Muscle of back (tissue), 13 donors: ENCODE measurements at places on chromosomes 5 and 9. TPM values are rescaled to one million over a fixed set of nuclear protein-coding genes. Genes with fewer than 3 reads are reported as not detected.

Gene ADGRV1
- 1.4 TPM for polyA plus RNA-seq

Gene ETF1
- polyA plus RNA-seq: 47.3 TPM

Gene PCDHGA1
- 0.64 TPM for polyA plus RNA-seq

Gene BAAT
- 0.72 TPM for polyA plus RNA-seq

- DNase-seq: peak; percentile 87
These were observed 54.5 kb downstream of the ZNF366 start for GRCh38 chr5:72452515-72453245.

GRCh38 chr5:113965225-113965624 lies 396.6 kb upstream of the KCNN2 start:
- no peak for DNase-seq

GRCh38 chr5:1431896-1432295 lies 13.3 kb downstream of the SLC6A3 start:
- DNase-seq: no peak

DNA sequence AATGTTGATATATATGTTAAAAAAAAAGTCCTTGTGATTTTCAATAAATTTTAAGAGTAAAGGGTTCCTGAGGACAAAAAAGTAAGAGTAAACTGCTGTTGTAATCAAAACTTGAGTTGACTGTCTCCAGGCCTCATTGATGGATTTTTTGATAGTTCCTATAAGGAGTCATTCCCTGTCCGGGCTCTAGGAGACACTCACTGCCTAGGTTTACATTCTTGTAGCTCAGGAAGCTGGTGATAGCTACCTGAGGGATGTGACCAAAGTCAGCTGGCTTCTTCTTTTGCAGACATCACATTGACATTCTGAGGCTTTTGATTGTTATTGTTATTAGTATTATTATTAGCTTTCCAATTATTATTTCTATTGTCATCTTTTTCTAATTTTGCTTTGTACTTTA lies 116.5 kb upstream of the FBXL7 start:
- DNase-seq: peak; percentile 40

DNA sequence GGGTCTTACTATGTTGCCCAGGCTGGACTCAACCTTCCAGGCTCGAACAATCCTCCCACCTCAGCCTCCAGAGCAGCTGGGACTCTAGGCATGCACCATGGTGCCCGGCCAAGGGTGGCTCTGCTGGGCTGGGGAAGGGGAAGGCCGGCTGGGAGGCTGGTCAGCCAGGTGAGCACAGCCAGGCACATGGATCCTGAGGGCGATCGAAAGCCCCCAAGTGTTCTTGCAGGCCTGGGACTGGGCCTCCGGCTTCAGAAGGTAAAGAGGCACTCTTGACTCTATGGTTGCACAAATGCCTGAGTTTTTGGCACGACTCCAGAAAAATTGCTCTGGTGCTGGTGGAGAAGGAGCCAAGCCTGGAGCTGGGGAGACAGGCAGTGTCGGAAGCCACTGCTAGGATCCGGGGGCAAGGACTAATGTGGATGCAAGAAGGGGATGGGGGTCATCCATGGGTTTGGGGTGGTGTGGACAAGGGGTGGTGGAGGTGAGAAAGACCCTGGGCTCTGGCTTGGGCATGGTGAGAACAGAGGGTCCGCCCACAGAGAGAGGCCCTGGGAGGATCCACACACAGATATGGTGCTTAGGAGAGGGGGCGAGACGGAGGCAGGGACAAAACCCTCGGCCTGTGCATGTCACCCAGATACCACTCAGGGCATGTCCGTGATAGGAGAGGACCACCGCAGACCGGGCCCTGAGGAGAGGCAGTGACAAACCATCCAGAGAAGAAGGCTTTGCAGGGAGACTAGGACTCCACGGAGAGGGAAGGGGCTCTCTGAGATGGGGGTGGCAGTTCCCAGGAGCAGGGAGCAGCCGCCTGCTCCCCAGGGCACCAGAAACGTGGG lies 51.1 kb upstream of the COL5A1 start:
- DNase-seq: no peak

DNA sequence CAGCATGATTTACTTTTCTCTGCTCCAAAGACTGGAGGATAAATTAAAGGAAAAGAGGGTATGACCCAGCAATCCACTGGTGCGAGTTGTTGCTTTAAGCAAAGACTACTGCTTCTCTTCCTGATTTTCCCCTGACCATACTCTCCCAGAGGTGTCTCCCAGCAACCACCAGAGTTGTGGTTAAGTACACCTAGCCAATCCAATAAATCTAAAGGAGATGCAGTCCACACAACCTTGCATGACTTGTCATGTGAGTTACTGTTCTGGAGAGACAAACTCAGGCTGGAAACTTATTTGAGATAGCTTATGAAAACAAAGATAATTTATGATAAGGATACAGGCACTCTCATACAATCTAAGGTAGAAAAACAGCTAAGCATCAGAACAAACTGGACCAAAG lies 11.9 kb downstream of the TMC1 start:
- DNase-seq: no peak

DNA sequence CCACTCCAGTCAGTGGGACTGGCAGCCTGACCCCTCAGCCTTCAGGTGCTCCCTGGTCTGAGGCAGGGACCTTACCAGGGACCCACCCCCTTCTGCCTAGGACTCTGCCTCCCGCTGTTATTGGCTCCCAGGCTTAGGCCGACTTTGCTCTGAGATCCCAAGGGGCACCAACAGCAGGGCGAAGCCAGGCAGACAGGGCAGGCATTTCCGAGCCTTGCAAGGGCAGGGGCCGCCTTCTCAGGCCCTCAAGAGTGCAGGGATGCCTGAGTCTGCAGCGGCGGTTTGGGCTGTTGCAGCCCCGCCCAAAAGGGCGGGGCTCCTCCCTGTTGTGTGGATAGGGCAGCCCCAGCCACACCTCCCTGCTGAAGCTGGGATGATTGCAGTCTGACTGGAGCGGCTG lies 644.6 kb downstream of the PRR16 start:
- no peak for DNase-seq

- DNase-seq: peak; percentile 94
These were observed at the start of gene TUSC1 for GRCh38 chr9:25678147-25678666. Gene TUSC1, minus strand, starts transcription at chr9:25678444. Its CDS starts 132 bp downstream, at chr9:25678312.

DNA sequence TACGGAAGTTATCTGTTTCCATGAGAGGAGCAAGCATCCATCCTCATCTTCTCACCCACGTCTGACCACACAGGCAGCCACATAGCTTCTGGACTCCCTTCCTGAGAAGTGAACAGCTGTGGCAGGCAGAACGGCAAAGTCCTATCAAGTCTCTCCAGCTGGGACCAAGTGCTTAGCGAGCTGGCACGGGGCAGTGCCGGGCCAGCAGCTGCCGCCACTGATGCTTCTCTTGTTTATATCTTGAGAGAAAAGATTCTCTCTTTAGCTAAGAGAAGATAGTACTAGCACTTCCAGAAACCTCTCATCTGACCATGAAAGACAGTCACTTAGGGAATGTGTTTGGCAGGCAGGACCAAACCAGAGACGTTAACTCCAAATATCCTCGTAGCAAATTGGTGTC lies 37.2 kb downstream of the PLAC8L1 start:
- peak; percentile 77 for DNase-seq

DNA sequence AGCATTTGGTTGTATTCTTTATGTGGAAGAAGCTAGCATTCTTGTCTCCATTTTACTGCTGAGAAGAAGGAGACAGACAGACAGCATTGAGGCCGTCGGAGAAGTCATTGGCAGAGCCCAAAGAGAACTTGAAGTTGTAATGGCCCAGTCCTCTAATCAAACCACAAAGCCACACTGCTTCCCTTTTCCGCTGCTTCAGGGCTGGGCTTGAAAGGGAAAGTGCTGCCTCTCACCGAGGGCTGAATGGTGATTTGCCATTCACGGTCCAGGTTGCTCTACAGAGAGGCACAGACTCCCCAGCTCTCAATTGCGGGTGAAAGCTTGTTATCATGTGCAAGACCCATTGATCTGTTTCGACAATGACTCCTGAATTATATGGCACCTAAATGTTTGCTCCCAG lies 25.6 kb upstream of the POU4F3 start:
- no peak for DNase-seq

GRCh38 chr5:81058121-81058520 lies 98.0 kb downstream of the RASGRF2 start:
- DNase-seq: peak; percentile 22

DNA sequence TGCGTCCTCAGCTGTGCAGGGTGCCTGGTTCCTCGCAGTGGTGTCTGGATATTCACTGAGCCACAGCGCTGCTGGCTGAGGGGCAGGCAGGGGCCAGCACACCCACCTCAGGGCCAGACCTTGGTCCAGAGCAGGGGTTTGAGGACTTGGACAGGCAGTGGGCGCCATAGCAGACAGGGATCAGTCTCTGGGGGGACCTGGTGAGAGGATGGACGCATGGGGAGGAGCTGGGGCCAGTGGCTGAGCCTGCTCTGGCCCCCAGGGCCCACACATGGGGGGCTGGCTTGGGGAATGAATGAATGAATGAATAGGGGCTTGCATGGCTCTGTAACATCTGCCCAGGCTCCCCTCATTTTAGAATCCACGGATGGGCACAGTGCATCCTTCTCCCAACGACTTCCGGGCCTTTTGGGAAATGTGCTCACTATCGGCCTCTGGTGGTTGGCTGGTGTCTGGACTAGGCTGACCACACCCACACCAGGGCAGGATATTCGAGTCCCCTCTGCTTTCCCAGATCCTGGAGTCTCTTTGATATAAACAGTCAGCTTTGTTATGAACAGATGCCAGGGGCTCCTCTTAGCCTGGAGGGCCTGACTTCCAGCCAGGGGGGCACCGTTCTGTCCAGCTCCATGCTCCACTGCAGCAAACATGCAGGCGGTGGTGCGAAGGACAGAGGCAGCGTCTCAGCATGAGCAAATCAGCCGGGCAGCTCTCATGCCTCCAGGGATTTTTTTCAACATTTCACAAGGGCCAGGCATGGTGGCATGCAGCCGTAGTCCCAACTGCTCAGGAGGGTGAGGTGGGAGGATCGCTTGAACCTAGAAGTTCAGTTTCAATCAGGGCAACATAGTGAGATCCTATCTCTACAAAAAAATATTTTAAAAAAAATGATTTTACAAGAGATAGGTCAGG lies 62.6 kb downstream of the NEK6 start:
- peak; percentile 81 for DNase-seq

DNA sequence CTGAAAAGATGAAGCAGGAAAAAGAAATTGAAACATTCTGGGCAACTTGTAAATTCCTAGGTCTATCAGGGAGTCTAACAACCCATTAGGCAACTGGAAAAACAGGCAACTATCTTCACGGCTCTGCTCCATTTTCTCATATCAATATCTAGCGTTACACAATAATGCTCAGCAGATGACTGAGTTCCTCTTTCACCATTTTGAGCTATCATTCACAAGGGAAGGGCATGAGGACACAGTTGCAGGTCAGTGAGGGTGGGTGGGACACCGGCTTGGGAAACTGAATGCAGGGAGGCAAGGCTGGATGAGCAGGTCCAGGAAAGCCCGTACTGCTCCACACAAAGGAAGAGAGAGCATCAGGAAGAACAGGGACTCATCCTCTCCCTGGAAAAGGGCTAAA lies 67.0 kb downstream of the FRMD3 start:
- DNase-seq: no peak

DNA sequence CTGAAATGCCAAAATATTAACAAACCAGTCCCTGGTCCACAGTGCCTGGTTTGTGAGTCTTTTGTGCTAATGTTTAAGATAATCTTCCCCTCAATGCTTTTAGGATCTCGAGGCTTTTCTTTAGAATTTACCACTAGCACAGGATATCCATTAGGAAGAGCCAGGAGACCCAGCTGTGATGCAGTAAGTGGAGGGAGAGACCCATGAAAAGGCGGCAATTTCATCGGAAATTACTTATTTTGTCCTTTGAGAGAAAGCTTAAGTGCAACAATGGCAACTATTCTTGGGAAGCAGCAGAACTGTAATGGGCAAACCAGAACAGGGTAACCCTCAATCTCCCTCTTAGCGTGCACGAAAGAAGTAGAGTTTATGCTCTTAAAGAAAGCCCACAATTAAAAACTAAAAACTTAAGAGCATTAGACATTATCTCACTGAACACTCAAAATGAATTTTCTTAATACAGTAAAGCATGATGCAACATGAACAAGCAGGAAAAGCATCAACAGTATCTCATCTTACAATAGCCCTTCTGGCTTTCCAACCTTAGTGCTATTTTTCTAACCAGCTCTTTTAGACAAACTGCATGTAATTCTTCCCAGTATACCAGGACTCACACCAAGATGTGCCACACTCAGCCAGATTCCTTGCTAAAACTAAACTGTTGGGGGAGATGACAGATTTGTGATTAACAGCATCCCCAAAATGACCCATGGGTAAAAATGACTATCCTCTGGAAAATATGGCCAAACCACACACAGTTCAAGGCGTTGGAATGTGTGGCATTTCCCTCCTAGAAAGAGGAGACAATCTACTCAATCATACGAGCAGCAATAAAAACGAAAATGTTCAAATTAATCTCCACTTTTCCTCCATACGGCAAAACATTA lies 36.4 kb downstream of the PWWP2A start:
- peak; percentile 85 for DNase-seq

- DNase-seq: no peak
These were observed 206.6 kb downstream of the SEMA5A start for GRCh38 chr5:9339206-9339818.
